ENCODE measurements at places on chromosomes 2 and 18.

- DNase-seq: no peak
These were observed 294.9 kb downstream of the DYSF start for GRCh38 chr2:71748227-71748626.

DNA sequence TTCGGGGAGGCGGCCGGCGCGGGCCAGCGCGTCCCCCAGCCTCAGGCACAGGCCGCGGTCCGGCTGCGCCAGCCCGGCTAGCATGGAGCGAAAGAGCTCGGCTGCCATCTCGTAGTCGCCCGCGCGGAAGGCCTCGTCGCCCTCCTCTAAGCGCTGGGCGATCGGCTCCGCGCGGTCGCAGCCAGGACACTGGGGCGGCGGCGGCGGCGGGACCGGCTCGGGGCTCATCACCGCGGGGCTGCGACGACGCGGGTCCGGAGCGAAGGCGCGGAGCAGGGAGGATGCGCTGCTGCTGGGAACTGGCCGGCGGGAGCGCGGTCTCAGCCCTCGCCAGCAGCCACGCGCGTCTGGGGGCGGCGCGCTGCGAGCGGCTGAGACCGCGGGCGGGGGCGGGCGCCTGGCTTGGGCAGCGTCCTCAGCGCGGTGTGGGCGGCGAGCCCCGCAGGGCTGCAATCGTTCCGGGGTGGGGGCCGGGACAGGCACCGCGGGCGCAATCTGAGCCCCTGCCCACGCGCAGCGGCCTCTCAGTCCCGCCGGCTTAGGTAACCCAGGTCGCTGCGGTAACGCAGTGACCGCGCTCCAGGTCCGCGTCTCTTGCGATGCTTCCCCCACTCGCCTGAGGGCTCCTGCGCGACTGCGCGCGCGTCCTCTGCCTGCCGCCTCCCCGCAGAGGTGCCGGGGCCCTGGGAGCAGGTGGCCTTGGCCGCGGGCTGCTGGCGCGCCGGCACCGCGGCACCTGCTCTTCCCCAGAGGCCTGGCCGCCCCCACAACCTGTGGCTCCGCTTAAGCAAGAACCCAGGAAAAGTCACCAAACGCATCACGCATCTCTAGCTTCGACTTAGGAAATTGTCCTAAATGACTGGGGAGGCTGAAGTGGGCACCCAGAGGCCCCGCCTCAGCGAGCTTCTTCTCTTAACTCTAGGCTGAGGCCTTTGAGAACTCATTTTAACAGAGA is at the start of gene LONRF2:
Gene LONRF2, minus strand, starts transcription at position 636 of the 955 bp plus-strand sequence. Its CDS starts 408 bp downstream, at position 228.
- DNase-seq: no peak

DNA sequence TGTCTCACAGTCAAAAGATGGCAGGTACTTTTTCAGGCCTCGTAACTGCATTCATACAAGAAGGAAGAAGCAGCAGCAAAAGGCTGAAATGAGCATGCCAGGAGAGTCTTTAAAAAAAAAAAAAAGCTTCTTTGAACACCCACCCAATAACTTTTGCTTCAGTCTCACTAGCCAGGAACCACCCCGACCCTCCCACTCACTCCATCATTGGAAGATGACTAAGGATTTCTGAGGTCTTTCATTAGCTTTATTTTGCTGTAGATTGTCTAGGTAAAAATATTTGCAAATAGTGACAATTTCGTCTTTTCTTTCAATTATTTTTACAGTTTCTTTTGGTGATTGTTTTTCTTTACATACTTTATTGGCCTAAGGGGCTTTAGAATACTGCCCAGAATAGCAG is 37.9 kb downstream of the RBBP8 start:
- no peak for DNase-seq

DNA sequence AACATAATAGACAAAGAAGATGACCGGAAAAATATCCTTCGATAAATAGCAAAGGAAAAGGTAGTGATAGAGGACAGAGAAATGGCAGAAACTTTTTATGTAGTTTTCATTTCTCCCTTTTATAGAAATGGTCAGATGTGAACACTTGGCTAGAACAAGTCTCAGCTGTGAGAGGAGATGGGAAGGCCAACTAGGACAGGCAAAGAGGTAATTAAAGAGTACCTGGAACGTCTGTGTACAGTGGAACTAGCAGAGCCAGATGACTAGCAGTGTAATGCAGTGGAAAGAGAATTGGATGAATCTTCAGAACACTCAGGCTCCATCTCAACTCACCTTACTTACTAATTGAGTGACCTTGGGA is 69.2 kb downstream of the NABP1 start:
- DNase-seq: no peak

- no peak for DNase-seq
These were observed 486.6 kb downstream of the IRS1 start for GRCh38 chr2:226313060-226313459.

GRCh38 chr18:42092848-42093247 is 137.8 kb downstream of the PIK3C3 start:
- no peak for DNase-seq

- no peak for DNase-seq
These were observed 166.6 kb upstream of the SETBP1 start for GRCh38 chr18:44514106-44514505.

GRCh38 chr2:95328358-95329125 is 31.4 kb downstream of the KCNIP3 start:
- no peak for DNase-seq

- no peak for DNase-seq
These were observed 56.7 kb upstream of the EPB41L3 start for GRCh38 chr18:5600378-5601071.

DNA sequence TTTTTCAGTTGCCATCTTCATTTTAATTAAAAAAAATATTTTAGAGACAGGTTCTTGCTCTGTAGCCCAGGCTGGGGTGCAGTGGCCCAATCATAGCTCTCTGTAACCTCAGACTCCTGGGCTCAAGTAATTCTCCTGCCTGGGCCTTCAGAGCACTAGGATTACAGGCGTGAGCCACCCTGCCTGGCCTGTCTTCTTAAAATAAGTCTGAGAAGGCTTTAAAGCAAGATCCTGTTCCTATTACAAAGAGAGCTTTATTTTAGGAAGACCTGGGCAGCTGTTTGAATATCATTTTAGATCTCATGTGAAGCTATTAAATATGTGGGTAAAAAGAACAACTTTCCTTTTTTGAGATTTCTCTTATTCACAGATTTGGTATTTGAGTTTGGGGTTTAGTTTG is 1.5 kb downstream of the FAM228A start:
- no peak for DNase-seq

- DNase-seq: no peak
These were observed 102.5 kb upstream of the RASGRP3 start for GRCh38 chr2:33373986-33374385.

DNA sequence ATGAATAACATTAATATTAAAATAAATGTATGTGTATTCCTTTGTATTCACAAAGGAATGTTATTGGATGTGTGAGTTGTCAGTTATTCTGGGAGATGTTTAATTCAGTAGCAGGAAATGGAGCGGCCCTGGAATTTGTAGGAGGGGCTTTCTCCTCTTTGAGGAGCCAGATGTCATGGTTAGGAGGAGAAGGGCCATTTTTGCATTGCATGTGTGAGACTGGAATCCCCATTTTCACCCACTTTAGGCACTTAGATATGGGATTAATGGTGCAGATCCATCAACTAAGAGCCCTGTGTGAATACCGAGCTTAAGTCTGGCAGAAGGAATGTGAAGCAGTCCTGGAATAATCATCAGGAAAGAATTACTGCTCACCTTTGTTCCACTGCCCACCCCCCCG is 439.2 kb downstream of the PARD3B start:
- DNase-seq: no peak

DNA sequence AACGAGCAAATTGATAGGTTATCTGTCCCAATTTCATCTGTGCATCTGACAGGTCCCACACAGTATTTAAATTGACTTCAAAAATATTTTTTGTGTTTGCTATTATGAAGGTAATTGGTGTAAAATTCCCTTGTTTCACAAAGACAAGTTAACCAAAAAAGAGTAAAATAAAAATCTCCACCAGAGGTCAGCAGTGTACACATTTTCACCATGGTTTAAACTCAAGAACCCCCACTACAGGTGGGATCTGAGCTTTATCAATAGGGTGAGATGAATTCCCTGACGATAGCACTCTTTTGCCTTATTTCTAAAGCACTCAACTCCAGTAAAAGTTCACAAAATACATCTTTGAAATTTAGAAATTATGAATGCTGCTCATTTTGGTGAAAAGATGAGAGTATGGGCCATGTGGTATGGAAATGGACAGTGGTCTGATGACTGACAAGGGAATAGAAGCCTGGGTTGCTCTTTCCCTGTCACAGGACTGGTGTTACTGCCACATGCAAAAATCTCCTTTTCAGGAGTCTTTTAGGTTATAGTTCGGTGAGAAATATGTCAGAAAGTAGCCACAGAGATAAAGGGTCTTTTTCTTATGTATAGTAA is 68.0 kb downstream of the SERPINB8 start:
- DNase-seq: no peak

DNA sequence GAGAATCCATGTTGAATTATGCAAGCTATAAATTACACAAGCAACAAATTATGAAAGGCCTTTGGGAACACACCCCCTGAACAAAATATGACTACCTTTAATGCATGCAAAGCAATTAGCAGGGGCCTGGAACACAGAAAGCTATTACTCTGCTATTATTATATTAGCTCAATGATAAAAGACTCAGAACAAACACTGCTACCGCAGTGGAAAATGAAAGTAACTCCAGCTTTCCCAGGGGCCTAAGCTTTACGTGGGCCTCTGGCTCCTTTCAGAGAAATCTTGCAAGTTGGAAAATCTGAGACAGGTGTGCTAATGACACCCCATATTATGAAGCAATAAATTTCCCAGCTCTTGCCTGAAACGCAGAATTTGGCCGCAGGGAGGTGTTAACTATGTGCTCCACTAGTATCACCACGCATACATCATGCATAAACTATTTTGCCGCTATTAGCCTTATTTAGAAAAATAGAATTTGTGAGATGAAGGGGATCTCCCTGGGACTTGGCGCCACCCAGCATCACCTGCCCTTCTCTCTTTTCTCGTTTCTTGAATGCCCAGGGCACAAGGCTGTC is 321.6 kb upstream of the LYPD1 start:
- DNase-seq: no peak

DNA sequence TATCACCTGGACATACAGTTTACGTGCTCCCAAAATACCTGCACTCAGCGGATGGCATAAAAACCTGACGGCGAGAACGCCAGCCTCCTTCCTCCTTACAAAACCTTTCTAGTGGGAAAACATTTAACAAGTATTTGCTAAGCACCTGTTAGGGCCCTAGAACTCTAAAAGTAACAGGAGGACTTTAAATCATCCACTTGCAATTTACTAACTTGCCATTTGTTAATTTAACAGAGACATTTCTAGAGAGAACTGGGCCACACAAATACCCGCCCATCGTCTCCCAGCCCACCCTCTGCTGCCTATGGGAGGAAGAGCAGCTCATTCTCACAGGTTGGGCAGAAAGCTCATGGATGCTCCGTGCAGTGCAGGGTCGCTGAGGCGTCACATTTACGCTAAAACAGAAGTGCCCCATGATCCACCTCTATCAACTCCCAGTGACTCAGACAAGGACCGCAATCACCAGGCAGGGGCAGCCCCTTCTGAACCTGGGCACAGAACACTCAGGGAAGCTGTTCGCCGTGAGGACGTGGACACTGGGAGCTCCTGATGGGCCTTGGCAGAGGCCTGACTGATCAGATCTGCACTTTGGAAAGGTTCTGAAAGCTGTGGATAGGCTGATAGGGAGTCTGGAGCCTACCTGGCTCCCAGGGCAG is 106.9 kb downstream of the HDAC4 start:
- DNase-seq: no peak

- DNase-seq: no peak
These were observed 32.3 kb downstream of the CCNT2 start for GRCh38 chr2:134950886-134951285.

- DNase-seq: no peak
These were observed 208.8 kb downstream of the LDLRAD4 start for GRCh38 chr18:13427354-13427753.

DNA sequence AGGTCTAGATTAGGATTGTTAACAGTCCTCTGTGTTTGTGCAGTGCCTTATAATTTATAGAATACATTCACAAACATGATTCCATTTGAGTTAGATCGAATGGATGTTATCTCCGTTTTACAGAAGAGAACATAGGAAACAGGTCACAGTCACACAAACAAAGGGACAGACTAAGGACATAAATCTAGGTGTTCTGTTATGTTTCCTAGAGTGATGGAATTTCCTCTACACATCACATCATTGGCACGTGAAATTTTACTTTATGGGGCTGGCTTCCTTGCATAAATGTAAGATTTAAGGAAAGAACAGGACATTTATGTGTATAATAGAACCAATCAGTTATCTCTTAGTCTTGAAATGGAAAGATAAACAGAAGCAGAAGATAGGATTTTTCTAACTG is 6.4 kb downstream of the TRIM54 start:
- no peak for DNase-seq

- no peak for DNase-seq
These were observed 1.9 kb downstream of the LIMS2 start for GRCh38 chr2:127673291-127674069.

DNA sequence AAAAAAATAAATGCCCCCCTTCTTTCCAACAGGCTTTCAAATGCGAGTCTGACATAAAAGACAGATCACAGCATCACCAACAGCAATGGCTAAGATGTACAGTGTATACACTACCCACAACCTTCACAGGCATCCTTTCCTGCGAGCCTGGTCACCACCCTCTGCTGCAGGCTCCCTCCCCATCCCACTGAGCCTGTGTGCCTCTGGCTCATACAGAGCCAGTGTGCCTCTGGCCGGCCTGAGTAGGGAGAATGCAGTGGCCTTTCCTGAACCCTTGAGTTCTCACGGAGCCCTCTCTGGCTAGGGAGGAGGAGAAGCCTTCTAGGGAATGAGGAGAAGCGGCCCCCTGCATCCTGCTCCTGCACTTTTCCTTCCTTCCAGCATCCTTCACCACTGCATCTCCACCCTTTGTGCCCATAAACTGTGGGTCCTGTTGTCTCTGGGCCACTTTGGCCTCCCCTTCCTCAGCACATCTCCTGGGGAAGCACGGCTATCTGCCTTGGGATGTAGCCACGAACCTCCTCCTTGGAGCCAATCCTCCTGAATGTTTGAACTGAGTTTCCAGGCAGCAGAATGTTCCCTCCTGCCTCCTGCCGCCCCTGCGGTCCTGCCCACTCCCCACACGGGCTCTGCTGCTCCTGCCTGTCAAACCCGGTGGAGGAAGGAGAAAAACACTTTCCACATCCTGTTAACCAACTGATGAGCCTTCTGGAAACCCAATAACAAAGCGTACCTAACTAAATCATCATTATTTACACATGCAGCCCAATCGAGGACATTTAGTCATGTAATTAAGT is 22.5 kb downstream of the GYPC start:
- DNase-seq: no peak

DNA sequence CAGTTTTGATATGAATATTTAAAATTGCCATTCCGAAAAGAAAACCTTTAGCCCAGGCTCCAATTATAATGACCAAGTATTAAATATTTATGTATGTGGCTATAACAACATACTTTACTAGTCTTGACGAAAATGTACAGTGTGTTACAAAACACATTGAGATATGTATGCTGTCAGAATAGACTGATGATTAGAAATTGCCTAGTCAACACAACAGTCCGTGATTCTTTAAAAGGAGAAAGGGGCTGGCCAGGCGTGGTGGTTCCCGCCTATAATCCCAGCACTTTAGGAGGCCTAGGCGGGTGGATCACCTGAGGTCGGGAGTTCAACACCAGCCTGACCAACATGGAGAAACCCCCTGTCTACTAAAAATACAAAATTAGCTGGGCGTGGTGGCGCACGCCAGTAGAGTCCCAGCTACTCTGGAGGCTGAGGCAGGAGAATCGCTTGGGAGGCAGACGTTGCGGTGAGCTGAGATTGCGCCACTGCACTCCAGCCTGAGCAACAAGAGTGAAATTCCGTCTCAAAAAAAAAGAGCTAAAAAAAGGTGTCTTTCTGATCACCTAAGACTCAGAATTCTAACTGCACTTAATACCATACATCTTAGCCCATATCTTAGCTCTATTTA is 1.8 kb downstream of the CHAC2 start:
- no peak for DNase-seq

Measured in stimulated activated CD8-positive, alpha-beta memory T cell treated with anti-CD3 and anti-CD28 coated beads, Interleukin-4, amount 100 ng/mL, for 1 hour (primary cell).